ENCODE measurements at places on chromosomes 11 and 22.

- DNase-seq: no peak
Measured at GRCh38 chr22:28449041-28449440, 230.6 kb downstream of the TTC28 start.

- DNase-seq: no peak
Measured at GRCh38 chr11:22349491-22349890, 11.3 kb downstream of the SLC17A6 start.

DNA sequence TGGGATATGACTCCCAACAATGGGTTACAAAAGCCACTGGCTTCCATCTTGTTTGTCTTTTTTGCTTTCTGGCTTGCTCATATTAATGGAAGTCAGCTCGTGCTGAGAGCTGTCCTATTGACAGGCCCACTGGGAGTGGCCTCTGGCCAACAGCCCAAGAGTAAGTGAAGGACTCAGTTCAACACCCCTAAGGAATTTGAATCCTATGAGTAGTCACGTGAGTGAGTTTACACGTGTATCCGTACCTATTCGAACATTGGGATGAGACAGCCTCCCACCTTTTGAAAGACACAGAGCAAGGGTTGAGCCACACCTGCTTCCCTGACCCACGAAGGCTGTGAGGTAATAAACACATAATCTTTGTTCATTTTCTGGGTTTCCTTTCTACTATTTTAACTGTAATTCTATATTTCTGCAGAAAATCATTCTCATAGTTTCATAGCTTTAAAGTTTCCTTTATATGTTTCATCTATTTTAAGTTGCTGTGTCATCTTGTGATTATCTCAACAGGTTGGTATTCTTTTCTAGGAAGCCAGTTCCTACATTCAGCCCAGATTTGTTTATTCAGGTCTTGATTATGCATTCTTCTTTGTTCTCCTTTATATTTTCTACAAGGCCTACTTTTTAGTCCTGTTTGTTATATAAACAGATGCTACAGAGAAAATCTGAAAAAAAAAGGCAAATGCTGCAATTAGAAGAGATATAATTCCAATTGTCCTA lies 802.3 kb downstream of the CNTN5 start:
- no peak for DNase-seq

DNA sequence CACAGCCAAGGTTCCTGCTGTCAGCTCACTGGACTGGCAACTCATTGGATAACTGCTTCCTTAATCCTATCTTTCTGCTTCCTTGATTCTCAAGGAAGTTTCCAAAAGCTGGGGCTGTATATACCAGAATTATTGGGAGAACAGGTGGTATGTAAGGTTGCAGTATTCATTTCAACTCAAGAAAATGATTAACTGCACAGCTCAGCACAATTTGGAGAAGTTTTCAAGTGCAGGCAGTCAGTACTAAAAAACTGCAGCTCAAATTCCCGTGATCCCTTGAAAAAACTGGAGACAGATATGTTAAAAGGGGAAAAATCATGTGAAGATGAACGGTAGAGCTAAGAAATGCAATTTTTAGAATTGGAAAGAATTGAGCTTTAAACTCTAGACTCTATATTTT lies 44.4 kb downstream of the GRM5 start:
- no peak for DNase-seq

- no peak for DNase-seq
Measured at GRCh38 chr22:17994424-17995108, 29.8 kb downstream of the MICAL3 start.

GRCh38 chr11:67384851-67385366 lies 6.9 kb upstream of the RAD9A start:
- DNase-seq: no peak

GRCh38 chr11:74675761-74676160 lies 55.5 kb downstream of the CHRDL2 start:
- no peak for DNase-seq

DNA sequence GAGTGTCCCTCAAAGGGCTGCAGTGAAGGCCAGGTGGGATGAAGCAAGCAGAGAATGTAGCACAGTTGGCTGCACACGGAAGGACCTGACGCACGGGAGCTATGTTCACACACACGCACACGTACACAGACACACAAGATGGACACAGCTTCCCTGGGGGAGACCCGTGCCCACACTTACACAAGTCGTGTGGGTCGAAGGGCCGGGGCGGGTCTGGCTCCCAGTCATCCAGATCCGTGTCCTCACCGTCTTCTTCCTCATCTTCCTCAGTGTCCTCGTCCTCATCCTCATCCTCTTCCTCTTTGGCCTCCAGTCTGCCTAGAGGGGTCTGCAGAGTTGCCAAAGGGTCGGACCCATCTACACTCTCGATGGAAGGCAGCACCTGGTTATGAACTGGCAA lies 51.6 kb upstream of the NFRKB start:
- DNase-seq: no peak

DNA sequence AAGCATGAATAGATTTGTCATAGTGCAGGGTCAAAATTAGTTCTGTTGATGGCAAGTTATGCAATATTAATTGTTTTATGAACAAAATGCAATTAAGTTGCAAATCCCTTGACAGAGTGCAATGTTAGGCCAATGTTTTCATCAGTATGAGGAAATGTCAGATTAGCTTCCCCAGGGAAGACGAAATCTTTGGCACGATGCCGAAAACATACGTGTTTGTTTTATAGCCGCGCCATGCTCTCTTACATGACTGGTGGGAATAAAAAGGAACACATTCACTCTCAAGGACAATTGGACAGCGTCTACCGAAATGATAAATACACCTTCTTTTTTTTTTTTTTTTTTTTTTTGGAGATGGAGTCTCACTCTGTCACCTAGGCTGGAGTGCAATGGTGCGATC lies 27.0 kb downstream of the MFNG start:
- DNase-seq: no peak

DNA sequence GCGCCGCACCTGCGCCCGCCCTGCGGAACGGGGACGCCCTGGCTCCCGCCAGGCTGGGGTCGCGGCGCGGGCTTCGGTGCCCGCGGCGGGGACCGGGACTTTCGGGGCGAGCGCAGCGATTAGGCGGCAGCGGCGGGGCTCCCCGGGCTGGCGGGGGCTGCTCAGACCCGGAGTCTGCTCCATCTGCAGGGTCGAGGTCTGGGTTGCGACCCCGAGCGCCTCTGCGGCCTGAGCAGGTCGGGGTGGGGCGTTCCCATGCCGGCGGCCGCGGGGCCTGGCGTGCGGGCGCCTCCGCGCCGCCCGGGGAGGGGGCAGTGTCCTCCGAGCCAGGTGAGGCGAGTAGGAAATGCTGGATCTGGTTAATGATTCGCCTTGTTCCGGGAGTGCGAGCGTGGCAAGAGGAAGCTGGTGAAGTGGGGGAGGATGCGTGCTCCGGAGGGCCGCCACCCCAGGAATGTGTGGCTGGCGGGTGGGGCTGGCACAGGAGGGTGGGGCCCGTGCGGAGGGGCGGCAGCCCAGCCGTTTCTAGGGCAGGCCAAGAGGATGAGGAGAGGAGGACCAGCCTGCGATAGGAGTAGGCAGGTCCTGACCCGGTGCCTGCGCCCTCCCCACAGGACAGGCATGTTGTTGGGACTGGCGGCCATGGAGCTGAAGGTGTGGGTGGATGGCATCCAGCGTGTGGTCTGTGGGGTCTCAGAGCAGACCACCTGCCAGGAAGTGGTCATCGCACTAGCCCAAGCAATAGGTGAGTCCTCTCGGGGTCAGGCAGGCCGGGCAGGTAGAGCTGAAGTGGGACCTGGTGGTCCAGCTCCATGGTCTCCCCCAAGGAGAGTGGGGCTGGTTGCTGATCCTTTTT lies 606 bp downstream of the RASSF7 start:
- no peak for DNase-seq

GRCh38 chr11:34830035-34830434 lies 86.1 kb downstream of the APIP start:
- no peak for DNase-seq

DNA sequence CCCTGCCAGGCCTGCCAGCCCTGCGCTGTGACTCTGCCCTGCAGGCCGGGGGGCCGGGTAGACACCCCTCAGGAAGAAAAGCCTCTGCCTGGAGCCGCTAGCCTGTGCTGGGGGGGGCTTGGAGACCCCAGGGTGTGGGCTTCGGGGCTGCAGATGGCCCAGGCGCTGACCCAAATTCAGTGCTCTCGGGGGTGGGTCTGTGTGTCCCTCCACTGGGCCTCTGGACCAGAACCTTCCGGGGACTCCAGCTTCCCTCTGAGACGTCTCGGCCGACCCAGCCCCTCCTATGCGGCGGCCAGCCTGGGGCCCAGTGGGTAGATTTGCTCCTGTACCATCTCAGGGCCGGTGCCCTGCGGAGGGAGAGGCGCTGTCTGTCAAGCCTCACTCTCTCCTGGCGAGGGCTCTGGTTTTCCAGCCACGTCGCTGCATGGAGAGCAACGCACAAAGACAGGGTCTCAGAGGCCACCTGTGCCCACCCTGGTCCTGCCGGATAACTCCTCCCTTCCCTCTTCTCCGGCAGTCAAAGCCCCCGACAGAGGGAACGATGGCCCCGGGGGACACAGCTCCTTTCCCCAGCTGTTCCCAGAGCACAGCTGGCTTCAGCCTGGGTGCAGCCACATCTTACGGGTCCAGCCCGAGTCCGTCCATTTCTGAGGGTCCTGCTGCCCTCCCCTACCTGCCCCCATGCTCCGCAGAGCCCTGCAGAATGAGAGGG lies 40.1 kb upstream of the TOLLIP start:
- DNase-seq: no peak

DNA sequence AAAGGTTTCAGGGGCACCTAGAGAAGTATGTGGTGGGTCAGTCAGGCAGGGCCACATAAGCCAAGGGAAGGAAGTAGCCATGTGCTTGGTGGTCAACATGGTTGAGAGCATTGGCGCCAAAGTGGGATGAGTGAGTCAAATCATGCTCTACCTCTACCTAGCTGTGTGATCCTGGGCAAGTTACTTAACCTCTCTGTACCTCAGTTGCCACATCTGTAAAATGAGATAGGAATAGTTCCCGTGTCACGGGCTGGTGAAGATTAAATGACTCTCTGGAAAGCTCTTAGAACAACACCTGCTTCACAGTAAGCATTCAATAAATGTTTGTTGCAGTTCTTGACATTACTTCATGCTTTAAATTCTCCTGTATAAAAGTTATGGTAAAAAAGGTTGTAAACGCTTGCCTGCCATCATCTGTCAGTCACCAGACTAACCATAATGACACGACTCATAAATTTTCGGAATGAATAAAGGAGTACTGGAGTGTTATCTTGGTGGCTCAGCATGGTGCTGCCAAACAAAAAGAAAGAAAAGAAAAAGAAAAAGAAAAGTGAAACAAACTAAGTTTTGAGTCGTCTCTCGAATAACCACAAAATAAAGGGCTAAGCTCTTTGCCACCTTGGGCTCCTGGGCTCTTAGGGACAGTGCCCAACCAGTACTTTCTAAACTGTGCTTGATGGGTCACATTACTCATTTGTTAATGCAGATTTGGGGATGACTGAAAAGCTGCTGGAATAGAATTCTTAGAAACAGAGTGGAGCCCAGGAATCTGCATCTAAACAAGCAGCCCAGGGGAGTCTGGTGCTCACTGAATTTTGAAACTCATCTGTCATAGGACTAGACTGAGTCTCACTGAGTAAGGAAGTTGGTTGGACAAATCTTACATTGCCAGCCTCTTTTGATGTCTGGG lies 107.6 kb downstream of the LDLRAD3 start:
- no peak for DNase-seq
